ENCODE measurements at places on chromosomes 4 and X. TPM values are rescaled to one million over a fixed set of nuclear protein-coding genes. Genes with fewer than 3 reads are reported as not detected.

- no peak for DNase-seq
Observed at GRCh38 chrX:152074163-152074562, 64.2 kb downstream of the MAGEA10 start.

DNA sequence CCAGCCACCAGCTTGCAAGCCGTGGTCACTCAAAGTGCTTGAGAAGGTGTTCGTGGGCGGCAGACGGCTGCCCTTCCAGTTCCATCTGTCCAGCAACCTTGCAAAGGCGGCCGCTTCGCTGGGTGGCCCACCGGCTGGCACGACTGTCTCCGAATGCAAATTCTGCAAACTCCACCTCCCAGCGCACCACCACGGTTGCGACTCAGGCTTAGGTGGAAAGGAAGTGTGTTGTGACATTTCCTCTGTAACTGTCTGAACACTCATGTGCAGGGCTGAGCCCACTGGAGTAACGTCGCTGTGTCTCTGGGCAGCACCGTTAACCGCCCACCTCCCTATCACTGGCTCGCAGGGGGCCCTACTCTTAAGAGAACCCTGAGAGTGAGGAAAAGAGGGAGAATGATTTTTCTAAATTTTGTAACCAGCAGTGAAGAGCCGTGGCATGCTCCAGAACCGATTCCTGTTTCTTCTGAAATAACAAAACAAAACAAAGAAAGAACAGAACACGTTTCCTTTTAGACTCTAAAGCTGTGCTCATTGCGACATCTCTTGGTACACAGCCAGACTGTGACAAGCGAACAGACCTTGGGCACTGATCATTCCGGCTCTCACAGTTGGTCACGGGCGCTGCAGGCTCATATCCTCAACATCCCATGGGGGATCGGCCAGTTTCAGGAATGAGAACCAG lies at the start of gene P2RY8:
P2RY8 (minus strand) TSS at position 155 of the 685 bp plus-strand sequence. CDS start 70,627 bp downstream, outside the sequence.
- peak; percentile 93 for DNase-seq

DNA sequence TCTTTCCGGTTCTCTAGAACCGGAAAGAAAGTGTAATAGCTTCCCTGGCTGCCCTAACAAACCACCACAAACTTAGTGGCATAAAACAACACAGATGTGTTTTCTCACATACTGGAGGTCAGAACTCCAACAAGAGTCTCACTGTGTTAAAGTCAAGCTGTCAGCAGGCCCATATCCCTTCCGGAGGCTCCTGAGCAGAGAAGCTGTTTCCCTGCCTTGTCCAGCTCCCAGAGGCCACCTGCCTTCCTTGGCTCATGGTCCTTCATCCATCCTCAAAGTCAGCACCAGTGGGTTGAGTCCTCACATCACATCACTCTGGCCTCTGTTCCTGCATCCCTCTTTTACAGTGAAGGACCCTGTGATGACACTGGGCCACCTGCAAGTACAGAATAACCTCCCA lies 49.8 kb upstream of the HMX1 start:
- peak; percentile 38 for DNase-seq

- DNase-seq: no peak
Observed at GRCh38 chr4:84579403-84579776, 3.5 kb upstream of the CDS1 start.

The AFM gene
- not detected for total RNA-seq

- DNase-seq: no peak
Observed at GRCh38 chrX:12779534-12779933, 11.7 kb upstream of the PRPS2 start.

DNA sequence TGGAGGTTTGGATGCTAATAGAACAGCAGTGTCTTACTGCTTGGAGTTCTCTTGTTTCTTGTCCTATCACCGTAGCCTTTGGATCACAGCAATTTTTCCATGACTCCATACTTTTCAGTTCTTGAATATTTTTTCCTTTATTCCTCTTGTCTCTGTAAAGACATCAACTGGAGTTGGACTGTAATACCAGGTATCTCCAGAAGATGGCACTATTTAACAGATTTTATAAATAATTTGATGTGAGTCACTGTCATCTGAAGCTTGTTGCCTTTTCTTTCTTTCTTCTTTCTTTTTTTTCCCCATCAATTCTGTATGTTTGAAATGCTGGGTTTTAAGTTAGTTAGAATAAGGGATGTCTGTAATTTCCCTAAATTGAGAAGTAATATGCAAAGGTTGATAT lies 24.1 kb downstream of the HPRT1 start:
- DNase-seq: peak; percentile 57

The SYTL5 gene
- not detected for total RNA-seq

DNA sequence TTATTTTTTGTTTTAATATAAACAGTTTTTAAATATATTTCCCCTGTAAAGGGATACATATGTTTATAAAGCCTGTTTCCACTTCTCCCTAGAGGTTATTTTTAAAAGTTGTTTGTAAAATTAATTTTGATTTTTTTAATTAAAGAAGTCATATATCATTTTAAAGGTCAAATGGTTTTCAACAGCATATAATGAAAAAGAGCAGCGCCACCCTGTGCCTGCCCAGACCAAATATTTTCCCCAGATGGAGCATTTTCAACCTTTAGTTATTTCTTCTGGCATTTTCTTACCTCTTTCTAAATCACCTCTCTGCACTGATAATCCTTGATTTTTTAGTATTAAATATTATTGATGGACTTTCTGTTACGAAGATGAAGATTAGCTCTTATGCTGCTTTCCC lies 21.0 kb downstream of the MSX1 start:
- no peak for DNase-seq

- DNase-seq: no peak
Observed at GRCh38 chr4:71586087-71586763, 197.7 kb downstream of the GC start.

- DNase-seq: peak; percentile 76
Observed at GRCh38 chrX:10722851-10723250, 102.5 kb upstream of the MID1 start.

The COX7B2 gene
- total RNA-seq: not detected

Measured in activated CD4-positive, alpha-beta T cell treated with anti-CD3 and anti-CD28 coated beads, Interleukin-2, amount 10 ng/mL, durations not matched to agents 24 days and 14 days (primary cell).